HT1080 (cell line): ENCODE measurements at places on chromosomes 16 and 17.
A peak's percentile ranks its signal among the peaks of the same experiment; 100 is the strongest.

- no peak for DNase-seq
These were observed 207.9 kb upstream of the HSBP1 start for GRCh38 chr16:83599789-83600462.

- peak; percentile 30 for DNase-seq
These were observed 38.5 kb upstream of the MYOCD start for GRCh38 chr17:12627177-12627629.

- DNase-seq = peak; percentile 55
These were observed 28.8 kb downstream of the GINS2 start for GRCh38 chr16:85659805-85660511.

- DNase-seq = no peak
These were observed 181.3 kb downstream of the IRF8 start for GRCh38 chr16:86080131-86080875.

DNA sequence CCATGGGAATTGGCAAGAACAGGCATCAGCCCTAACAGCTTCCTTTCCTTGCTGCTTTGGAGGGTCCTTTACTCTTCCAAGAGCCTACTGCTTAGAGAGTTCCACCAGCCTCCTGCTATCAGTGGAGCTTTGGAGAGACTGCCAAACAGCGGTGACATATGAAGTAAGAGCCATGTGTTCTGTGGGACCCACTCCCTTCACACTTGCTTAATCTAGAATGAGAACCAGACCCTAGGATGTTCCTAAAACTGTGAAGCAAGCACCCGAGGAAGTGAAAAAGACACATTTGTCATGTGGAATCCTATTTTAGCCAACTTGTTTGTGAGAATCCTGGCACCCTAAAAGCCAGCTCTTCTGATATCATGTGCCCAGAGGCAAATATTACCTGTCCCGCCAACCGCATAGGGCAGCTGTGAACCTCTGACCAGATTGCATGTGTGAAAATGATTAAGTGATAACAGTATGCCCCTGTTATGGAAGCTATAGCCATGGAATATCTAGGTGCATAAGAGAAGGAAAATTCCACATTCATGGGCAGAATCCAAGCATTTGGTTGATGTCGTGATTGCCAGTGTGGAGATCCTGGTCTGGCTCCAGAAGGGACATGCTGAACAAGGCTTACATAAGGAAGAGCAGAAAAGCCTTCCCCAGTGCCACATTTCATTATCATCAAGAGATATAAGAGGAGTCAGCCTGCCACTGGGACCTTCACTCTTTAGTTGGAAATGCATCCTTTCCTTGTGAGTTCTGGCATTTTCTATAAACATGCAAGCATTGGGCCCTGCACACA is 18.7 kb downstream of the RCVRN start:
- DNase-seq = no peak

DNA sequence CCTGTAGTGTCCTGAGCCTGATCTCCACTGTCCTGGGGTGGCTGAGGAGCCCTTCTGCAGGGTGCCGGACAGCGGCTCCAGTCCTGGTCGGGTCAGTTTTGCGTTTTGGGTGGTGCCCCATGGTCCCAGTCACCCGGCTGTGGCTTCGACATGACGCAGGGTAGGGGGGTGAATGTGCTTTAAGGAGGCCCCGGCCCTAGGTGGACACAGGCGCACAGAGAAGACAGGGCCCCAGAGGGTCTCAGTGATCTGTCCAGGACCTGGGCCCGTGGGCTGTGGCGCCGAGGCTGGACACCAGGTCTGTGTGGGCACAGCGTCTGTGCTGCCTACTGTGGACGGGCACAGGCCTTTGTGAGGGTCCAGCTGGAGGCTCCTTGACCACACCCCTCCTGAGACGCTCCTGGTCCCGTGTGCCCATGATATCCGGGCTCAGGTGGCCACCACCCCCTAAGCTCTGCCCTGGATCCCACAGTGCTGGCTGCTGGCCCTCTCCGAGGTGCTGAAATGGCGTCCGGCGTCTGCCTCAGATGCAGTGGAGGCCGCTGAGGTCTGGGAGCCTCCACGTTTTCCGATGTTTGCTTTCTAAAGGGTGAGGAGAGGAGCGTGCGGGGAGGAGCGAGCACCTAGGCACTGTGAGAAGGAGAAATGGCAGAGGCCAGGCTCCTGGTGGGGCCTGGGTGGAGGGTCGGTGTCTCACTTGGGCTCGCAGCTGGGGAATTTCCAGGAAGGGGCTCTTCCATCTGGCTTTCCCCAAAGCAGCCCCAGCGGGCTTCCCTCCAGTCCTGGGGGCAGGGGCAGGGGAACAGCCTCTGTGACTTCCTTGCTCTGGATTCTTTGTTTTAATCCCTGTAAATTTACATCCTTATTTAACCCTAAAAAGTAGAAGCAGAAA is 56.1 kb upstream of the ACSF3 start:
- no peak for DNase-seq

GRCh38 chr17:36600465-36600864 is 918 bp upstream of the MRM1 start:
- DNase-seq = no peak

DNA sequence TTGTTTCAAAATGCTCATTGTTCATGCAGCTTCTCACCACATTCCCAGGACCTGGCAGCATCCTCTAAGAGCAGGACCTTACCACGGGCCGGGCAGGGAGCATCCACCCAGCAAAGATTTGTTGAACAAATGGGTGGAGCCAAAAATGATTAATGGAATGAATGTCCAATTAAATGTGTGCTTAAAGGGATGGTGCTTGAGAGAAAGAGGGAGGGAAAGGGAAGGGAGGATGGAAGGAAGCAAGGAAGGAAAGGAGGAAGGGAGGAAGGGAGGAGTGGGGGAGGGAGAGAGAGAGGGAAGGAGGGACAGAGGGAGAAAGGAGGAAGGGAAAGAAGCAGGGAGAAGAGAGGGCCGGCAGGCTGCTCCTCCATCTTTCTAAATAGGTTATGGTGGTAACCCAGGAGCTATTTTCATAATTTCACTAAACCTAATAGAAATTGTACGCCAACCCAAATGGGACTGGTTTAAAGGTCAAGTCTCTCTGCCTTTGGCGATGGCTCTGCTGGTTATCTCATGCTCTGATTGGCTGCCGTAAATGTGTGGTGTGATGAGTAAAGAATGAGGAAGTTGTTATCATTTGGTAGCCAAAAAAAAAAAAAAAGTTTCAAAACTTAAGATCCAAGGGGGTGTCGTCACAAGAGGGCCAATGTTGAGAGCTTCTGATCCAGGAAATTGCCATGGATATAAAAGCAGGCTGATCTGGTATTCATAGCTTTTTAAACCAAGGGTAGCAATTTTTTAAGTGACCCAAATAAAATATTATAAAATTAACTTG is 126.7 kb upstream of the FOXF1 start:
- DNase-seq = peak; percentile 55

DNA sequence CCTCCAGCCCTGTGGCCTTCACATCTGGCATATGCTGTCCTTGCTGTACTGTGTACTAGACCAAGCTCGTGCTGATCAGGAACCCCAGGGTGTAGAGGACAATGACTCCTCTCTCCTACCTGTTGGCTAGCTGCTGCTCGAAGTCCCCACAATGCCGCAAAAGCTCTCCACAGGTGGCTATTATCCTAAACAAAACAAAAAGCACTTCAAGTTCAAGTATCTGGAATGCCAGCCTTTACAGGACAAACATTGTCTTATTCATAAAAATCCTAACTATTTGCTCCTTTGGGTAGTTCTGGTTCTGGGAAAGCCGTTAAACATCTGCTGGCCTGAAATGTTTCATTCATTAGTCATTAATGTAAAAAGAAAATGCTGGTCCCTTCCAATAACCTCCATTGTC is 42.8 kb downstream of the COG7 start:
- no peak for DNase-seq

- no peak for DNase-seq
These were observed 223.2 kb upstream of the GSE1 start for GRCh38 chr16:85389679-85390470.

GRCh38 chr16:85220125-85220839 is 108.0 kb upstream of the CIBAR2 start:
- DNase-seq = peak; percentile 47

DNA sequence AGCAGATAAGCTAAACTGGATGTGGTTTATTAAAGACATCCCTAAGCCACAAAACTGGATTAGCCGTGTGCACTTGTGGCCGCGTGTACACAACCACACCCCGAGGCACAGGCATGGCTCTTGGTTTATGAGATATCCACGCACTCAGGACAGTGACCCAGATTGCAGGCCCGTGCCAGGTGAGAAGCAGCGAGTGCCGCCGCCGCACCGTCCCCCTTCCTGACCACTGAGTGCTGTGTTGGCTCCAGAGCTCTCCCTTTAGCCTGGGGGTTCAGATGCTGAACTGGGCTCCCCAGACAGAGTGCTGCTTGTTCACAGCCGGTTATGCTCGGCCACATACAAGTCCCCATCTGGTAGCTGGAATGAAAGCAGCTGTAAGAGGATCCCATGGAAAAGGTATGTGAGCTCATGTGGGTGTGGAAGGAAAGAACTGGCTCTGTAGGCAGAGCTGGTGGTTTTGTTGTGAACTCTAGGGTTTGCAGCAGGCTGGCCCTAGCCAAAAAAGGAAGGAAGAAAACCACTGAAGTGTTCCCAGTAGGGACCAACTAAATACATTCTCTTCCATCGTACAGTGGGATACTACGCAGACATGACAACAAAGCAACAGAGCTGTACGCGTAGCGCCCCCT is 29.5 kb downstream of the KNOP1 start:
- no peak for DNase-seq

DNA sequence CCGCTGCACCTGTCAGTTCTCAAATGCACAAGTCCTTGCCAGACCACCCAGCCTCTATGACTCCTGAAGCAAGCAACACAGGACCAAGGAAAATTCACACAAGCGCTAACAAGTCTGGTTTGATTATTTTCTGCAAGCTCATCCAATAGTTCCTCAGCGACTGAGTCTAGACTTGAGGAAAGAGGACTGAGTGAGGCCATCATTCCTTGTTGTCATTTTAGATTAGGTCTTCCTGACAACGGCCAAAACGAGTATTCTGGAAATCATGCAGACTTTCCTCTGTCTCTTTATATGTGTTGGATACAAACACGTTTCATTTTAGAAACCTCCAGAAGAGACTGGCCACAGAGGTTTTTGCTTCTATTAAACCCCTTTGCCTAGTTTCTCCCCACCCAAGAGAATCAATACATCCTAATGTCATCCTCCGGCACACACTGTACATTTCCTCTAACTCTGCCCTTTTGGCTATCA is 561 bp downstream of the CCDC47 start:
- DNase-seq = peak; percentile 4

DNA sequence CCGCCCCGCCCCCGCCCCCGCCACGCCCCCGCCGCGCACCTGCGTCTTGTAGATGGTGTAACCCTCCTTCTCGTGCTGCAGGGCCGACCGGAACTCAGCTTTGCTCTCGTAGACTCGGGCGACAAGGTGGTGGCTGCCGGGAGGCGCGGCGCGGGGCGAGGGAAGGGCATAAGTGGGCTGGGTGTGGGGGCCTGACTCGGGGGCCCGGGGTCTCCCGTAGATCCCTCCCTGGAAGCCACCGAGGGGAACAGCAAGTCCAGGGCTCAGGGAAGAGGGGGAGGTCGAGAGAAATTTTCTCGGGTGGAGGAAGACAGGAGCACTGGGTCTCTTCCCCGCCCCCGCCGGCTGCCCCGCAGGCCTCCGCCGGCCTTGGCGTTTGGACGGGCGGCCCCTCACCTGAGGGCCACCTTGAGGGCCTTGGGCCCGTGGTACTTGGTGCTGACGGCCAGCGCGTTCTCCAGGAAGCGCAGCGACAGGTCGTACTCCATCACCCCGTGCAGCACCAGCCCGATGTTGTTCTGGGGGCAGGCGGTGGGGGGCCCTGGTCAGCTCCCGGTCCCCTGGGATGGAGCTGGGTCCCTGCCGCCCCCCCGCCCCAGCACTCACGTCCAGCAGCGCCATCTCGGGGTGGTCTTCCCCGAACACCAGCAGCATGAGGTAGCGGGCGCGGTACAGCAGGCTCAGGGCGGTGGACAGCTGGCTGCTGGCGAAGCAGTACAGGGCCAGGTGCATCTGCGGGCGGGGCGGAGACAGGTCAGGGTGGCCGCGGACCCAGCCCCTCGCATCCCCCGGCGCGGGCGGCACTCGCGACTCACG is 19.4 kb downstream of the CLUH start:
- DNase-seq = no peak

- no peak for DNase-seq
These were observed 1017.1 kb upstream of the EEF2KMT start for GRCh38 chr16:6114691-6115090.

DNA sequence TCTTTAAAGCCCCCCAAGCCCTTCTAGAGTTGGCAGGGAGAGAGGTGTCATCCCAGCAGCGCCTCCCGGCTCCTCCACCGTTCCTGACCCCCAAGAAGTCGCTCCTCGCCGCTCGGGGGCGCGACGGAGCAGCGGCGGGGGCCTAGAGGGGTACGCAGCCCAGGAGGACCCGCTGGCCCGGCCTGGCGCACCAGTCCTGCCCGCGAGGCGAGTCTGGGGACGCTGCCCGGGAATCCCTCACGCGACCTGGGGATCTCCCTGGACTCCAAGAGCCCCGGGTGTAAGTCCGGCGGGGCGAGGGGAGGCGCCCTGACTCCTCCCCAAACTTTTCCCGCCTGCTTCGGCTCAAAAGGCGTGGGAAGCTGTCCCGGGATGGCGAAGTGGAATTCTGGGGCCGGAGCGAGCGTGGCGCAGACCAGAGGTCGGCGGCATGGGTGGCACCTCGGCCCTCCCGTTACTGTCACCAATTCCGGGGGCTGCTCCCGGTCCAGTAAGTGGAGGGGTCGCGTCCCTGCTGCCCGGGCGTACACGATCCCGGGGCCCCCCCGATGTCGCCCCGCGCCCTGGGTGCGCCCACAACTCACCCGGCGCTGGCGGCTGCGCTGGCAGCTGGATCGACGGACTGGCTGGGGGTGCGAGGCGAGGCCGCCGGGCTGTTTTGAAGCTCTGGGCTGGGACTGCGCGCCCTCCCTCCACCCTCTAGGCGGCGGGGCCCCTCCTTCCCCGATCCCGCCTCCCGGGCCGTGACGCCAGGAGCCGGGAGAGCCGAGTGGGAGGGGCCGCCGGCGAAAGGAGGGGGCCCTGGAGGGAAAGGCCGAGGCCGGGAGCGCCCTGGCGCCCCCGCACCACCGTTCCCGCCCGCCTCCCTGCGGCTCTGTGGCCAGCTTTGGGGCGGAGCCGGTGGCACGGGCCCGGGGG is at the start of gene EMP2:
EMP2 (minus strand) TSS at position 634 of the 918 bp plus-strand sequence. CDS start 32,981 bp downstream, outside the sequence.
- peak; percentile 69 for DNase-seq

DNA sequence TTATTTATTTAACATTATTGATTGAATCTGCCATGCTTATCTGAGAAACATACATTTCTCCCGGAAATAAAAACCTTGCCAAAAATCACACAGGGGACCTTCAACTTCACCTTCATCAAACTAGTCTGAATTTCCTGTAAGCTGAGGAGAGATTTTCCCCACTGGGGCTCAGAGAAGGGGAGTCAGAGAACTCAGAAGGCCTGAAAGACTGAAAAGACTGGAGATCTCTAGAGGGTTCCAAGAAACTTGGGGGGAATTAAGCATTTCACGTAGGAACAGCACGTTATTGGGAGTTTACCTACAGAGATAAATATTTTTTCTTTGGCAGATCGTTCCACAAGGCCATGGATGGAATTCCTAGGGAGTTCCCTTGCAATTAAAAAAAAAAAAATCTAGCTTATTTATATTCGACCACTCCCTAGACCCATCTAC is 528 bp upstream of the NOL11 start:
- no peak for DNase-seq
